ENCODE measurements at places on chromosomes 2 and 18.

DNA sequence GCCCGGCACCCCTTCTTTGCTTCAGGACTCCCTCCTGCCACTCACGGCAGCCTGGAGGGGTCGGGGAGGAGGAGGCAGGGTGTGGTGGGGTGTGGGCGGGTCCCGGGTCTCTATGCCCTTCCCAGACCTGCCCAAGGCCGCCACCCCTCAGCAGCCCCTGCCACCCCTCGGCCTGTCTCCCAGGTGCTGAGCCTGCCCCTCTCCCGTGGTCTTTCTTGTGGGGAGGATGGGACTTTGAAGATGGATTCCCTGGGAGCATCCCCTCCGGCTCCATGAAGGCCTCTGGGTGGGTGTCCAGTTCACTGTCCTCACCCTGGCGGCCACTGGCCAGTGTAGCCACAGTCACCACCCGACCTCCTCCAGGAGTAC, 23.2 kb downstream of the KCNIP3 start:
- no peak for DNase-seq

- DNase-seq, result no peak
Observed at GRCh38 chr2:14354231-14354630, 278.3 kb upstream of the LRATD1 start.

DNA sequence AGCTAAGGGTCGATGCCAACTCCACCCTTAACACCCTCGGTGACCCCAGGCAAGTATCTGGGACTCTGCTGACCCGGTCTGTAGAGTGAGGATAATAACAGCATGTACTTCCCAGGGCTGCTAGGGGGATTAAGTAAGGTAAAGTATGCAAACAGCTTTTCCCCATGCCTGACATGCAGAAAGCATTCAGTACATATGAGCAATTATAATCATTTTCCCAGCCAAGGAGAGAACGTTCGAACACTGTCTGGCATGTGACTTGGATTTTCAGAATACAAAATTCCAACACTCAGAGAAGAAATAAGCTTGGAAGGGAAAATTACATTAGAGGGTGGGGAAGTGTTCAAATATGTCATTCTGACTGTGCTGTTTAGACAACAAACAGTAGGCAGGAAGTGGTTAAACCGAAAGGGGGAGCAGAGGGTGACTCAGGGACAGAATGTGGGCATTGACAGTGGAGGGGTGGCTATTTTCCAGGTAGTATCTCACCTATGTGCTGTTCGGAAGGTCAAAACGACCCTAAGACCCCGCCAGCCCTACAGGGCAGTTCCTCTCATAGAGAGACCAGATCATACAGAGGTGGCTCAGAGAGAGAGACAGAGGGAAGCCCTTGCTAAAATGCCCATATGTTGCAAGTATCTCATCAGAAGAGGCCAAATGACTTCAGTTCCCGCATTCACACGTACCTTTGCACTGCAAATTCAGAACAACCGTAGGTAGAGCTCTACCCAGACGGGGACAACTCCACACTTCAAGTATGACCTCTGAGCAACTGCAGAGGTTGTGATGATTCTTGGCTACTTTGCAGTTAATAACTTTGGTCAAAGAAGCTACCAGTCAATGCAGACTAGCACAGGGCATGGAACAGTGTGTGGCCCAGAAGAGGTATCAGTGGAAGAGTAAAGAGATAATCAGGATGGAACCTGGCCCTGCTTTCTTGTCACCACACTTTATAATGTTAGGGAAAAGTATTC, 14.8 kb downstream of the ASPRV1 start:
- DNase-seq, result no peak

DNA sequence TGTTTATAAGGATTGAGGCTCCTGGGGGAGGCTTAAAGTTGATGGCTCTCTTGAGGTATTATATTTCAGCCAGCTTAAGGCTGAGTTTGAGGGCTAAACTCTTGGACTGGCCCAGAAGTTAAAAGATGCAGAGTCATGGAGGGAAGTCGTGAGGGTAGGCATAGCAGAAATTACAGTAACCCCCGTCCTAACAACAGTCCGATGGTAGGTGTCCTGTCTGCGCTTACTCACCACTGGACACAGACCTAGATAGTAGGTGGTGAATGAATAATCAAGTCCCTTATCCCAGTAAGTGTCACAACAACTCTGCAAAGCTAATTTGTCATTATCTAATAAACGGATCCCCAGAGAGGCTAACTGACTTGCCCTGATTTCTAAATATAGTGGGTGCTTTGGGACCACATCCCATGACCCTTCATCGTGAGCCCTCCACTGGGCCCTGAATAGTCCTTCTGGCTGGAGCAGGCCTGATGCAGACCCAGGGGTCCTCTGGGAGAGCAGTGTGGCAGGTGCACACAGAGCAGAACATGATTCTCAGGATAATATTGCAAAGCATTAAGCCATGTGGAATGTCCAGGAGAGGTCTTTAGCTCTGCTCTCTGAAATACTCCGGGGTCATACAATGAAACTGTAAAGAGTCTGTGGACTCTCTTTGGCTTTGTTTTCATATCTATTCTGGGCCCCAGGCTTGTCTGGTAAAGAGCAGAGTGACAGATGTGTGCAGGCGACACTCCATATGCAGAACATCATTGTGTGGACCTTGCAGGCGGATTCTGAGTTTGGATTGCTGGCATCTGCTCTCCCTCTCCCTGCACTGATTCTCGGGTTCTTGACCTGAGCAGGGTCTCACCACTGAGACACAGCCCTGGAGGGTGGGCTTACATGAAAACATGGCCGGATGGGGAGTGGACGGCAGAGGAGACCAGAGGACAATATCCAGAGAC, 98.1 kb downstream of the RNF144A start:
- DNase-seq, result no peak

- DNase-seq, result no peak
Observed at GRCh38 chr18:36889742-36890141, 60.8 kb downstream of the KIAA1328 start.

- no peak for DNase-seq
Observed at GRCh38 chr18:13231151-13231550, 12.6 kb downstream of the LDLRAD4 start.

DNA sequence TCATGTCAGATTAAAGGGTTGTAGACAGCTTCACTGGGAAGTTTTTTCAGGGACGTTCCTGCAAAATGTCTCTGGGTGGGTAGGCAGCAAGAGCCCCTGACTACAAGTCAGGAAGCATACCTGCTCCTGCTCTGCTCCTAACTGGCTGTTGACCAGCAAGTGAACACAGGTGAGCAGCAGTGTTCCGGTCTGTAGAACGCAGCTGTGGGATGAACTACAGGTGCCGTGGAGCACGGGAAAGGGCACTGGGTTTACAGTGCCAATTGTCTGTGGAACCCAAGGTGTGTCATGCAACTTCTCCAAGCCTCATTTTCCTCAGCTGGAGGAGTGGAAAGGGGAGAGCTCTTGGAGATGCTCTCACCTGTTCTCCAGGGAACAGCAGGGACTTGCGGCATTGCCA, 6.6 kb downstream of the ASB18 start:
- no peak for DNase-seq

DNA sequence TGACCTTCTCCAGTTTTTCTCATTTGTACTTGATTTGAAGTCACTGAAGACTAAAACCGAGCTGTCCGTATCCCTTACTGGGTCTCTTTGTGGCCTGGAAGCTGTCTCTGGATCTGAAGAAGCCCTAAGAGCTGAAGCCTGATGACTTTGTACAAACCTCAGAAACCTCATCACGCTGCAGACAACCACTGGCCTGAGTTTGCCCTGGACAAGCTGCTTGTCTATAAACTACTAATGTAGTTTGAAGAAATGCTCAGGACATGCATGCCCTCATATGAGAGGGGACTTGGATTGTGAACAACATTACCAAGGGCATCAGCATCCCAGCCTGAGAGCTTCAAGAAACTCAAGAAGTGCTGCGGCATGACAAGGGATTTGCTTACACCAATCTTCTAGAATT, 79.3 kb upstream of the CBLN2 start:
- no peak for DNase-seq

DNA sequence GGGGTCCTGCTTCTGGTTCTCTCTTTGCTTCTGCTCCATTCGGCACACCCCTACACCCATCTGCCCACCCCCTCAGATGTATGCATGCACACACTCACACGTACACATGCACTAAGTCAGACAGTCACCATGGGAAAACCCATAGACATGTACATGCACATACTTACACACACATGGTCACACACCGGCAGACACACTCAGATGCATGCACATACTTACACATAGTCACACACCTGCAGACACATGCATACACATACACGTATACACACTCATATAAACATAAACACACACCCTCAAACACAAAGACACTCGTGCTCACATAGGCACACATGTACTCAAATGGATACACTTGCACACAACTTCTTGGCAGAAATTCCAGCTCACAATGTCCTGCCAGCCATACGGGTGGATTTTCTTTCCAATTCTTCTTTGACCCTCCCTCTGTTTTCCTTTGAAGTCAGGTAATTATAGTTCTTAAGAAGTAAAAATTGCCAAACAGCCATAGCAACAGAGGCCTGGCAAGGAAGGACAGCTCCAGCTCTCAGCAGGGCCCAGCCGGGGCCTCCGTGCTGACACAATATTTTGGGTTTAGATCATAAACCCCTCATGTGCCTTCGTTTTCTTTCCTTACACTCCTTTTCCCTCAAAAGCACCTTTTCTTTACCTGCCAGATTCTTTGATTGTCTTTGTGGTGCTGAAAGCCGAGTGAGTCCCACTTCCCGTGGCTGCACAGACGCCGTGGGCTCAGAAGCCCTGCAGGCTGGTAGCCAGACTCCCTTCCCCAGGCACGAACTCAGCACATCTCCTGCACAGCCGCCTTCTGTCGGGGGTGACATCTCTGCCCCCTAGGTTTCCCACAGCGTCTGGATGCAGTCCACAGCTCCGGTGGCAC, 195.7 kb downstream of the ARL4C start:
- DNase-seq, result no peak

DNA sequence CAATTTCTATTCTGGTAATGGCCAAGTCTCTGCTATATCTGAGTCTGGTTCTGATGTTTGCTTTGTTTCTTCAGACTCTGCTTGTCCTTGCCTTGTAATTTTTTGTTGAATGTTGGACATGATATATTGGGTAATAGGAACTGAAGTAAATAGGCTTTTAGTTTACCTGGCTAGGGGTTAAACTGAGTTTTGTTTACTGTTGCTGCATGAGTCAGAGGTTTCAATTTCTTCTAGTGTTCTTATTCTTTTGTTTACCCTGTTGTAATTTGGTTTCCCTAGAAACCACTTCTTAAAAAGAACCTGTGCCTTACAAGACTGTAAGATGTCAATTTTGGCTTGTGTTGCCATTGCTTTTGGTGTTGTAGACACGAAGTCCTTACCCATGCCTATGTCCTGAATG, 285.0 kb upstream of the KCNH7 start:
- no peak for DNase-seq

DNA sequence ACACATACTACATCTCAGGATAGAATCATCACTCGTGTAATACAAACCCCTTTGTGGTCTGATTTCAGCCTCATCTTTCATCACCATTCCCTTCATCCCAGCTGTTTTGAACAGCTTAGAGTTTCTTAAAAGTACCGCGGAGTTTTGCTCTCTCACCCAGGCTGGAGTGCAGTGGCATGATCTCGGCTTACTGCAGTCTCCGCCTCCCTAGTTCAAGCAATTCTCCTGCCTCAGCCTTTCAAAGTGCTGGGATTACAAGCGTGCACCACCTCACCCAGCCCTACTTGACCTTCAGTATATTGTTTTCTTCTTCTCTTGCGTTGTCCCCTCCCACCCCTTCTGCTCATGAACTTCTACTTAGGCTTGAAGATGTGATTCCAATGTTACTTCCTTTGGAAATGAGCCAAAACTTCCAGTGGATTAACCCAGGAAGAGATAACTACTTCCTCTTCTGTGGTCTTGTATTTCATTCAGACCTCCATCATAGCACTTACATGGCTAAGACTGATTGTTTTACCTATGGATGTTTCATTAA, 15.8 kb downstream of the ERLEC1 start:
- no peak for DNase-seq

DNA sequence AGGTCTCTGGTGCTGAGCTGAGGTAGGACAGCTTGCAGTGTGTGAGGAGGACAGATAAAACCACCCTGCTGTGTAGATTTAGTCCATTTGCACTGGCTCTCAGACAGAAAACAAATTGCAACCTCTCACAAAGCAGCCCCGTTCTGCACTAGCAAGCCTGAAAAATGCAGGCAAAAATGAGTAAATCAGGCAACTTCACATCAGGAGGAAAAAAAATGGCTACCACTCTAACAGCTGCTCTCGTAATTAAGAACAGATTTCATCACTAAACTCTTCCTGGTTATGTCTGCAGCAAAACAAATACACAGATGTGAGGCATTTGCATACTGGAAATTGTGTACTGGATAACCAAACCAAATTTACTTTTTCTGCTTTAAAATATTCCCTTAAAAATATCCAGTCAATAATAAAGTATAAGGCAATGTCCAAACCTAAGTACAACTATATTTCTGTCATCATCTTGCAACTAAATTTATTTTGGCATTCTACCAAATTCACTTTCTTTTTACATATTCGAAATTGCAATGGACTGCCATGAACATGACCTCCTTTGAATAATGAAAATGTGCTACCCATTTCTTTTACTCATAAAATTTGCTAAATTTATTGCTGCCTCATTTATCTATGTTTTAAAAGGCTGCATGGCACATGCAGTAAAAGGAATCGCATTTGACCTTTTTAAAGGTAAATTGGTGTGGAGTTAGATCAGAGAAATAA, 157.4 kb downstream of the AFF3 start:
- DNase-seq, result no peak

DNA sequence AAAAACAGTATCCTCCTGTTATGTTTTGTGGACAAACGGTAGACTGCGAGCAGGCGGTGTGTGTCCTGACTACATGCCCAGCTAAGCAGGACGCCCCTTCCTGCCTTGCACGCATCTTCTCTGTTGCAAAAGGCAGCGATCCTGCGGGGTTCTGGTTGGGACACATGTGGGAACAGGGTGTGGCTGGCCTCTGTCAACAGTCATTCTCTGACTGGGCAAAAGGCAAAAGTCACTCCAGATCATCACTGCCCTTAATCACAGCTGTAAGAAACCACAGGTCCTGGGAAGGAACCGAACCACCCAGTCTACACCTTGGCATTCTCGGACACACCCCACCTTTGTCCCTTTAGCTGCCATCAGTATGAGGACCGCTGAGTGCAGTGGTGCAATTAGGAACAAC, 44.3 kb upstream of the TMEM87B start:
- DNase-seq, result no peak
